ENCODE measurements at places on chromosomes 1 and 21.

DNA sequence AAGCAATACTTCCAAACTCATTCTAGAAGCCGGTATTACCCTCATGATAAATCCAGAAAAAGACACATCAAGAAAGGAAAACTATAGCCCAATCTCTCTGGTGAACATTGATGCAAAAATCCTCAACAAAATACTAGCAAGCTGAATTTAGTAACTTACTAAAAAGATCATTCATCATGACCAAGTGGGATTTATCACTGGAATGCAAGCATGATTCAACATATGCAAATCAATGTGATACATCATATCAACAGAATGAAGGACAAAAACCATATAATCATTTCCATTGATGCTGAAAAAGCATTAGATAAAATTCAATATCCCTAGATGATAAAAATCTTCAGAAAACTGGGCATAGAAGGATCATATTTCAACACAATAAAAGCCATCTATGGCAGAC, 402.9 kb downstream of the TGFB2 start:
- no peak for DNase-seq

- DNase-seq, result peak; percentile 85
These were observed 2.7 kb upstream of the KCNJ9 start for GRCh38 chr1:160078512-160079195.

- no peak for DNase-seq
These were observed 297.9 kb upstream of the GREM2 start for GRCh38 chr1:240909701-240910457.

GRCh38 chr21:43276811-43277210, 108.0 kb downstream of the CRYAA start:
- DNase-seq, result no peak

DNA sequence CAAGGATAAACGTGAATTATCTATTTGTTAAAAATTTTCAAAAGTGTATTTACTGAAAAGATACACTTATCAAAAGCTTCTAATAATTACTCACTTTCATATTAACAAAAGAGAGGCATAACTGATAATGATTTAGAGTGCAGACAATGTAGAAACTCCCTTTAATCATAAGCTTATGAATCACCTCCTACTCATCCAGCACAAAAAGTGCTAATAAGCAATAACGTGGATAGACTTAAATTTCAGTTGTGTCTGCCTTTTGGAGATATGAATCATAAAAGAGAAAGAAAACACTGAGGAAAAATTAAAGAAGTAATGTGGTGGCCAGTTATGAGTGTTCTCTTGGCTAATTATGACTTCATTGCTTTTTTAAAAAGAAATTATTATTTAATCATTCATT, 827.6 kb upstream of the B3GALT2 start:
- no peak for DNase-seq

- DNase-seq, result no peak
These were observed 3.5 kb downstream of the MOB3C start for GRCh38 chr1:46612937-46613660.

GRCh38 chr1:23701996-23702395, 10.4 kb downstream of the RPL11 start:
- no peak for DNase-seq

GRCh38 chr21:37793660-37794059, 122.6 kb downstream of the KCNJ6 start:
- DNase-seq, result no peak

- DNase-seq, result no peak
These were observed 9.2 kb downstream of the ADPRS start for GRCh38 chr1:36097693-36098585.

GRCh38 chr1:51653127-51653526, 36.2 kb downstream of the OSBPL9 start:
- DNase-seq, result no peak

DNA sequence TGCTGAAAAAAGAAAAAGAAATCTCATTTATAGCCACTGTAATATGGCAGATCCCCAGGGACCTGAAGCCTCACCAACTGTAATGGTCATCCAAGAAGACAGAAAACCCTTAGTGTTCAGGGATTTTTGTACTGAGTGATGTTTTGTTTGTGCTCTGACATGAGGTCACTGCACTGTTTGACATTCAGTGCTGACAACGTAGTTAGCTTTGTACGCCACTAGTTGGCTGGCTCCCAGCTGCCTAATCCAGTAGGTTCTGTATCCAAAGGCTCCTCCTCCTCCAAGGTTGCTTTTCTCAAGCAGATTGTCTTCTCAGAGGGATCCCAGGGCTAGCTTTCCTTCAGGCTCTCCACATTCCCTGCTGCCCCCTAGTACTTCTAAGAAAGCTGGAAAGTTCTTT, 9.5 kb upstream of the YRDC start:
- DNase-seq, result peak; percentile 83

GRCh38 chr1:17498214-17498613, 41.3 kb upstream of the ARHGEF10L start:
- DNase-seq, result no peak

DNA sequence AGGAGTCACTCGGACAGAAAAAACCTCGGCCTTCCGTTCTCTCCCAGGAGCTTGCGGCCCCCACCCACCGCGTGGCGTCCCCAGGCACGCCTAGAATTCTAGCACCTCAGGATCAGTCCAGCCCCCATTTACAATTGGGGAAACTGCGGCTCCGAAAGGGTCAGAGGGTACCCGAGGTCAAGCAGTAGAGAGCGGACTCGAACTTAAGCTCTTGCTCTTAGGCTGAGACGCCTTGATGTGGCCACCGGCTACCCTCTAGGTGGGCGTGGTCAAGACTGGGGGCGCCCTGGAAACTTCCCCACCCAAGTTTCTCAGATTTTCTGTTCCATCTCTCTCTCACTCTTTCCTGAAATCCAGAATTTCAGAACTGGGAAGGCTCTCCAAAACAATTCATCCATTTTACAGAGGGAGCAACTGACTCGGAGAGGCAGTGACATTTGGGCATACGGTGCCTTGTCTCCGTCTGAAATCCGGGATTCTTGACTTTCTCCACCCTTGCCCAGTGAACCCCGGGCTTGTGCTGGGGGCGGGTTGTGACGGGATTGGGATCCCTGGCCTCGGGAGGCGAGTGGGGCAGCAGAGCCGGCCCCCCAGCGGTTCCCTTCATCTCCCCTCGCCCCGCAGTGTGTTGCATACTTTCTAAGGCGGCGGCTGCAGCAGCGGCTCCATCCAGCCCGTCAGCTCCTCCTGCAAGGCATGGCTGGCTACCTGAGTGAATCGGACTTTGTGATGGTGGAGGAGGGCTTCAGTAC, 777 bp downstream of the AZIN2 start:
- no peak for DNase-seq

GRCh38 chr1:173205146-173206051, 1.7 kb downstream of the TNFSF4 start:
- DNase-seq, result no peak

GRCh38 chr1:225877580-225877979, 4.6 kb downstream of the TMEM63A start:
- peak; percentile 79 for DNase-seq

DNA sequence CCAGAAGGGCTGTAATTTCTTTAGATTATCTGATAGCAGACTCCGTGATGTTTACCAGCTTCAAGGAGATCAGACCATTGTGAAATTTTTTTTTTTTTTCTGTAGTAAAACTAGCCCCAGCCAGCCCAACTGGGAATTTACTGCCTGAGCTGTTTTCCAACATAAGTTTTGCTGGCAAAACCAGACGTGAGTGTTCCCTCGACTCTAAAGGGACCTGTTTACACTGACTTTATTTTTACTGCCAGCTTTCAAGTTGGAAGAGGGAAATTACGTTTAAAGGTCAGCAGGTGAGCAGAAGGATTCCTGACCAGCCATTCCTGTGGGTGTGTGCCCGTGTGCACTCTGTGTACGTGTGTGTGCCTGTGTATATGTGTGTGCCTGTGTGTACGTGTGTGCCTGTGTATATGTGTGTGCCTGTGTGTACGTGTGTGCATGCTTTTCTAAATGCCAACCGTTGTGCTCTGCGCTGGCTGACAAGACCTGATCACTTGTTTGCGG, 374 bp downstream of the MAB21L3 start:
- DNase-seq, result no peak

DNA sequence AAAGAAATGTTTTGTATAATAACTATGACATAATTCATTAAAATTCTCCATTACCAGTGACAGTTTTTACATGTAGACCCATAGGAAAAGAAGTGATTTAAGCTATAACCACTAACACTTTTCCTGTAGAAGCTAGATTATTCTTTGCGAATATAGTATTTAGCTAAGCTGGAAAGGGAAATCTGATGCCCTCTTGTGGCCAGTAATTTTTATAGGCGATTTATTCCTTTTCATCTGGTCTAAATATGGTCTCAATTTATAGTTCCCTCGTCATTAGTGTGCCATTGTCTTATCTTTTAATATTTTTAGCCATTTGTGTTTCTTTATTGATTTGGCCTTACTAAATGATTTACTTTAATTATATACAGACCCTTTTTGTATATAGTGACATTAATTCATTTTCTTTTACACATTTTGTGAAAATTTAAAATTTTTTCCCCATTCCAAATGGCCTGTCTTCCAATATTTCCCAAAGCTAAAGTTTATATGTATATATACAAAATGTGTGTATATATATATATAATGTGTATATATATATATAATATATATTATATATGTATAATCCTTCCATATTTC, 26.7 kb downstream of the BTG3 start:
- no peak for DNase-seq

DNA sequence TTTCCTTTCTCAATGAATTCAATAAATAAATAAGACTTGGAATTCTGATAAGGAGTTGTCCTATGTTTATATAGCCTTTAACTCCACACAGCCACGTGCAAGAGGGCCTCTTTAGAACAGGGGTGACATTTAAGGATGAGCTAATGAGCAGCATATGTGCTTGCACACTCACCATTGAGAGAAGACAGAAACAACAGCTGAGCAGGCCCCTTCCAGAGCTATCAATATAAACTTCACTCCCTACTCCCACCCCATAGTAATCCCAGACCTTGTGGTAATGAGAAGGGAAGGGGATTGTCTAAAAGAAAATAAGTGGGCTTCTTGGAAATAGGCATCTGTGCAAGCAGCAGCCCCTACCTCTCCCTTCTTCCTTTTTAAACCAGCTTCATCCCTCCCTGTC, 176.0 kb downstream of the SEC16B start:
- DNase-seq, result no peak

- DNase-seq, result no peak
These were observed 43.8 kb upstream of the RASAL2 start for GRCh38 chr1:178050084-178050483.

GRCh38 chr1:161096530-161096929, 1.6 kb upstream of the KLHDC9 start:
- no peak for DNase-seq

GRCh38 chr1:79920960-79921669, 914.6 kb upstream of the ADGRL4 start:
- no peak for DNase-seq

DNA sequence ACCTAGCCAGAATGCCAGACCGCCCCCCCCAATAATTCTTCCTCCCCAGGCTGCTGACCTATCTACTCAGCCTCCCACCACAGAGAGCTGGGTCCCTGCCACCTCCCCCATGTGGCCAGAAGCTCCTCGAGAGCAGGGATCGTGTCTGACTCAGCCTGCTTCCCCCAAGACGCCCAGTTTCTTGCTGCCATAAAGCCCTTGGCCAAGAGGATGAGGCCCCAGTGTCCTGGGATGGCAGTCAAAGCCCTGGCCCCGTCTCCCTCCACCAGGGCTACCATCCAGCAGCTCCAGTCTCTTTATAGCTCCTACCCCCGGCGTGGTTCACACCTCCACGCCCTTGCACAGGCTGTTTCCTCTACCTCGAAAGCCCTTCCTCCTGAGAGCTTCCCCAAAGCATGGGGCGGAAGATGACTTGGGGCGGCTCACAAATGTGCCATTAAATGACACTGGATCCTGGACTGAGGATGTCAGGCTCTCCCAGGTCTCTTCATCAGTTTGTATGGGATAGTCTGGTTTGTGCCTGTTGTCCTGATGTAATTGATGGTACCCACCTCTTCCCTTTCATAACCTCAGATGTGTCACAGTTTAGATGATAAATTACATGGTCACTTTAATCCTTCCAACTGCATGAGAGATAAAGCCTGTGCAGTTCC, 13.2 kb downstream of the ADGRB2 start:
- DNase-seq, result no peak

GRCh38 chr1:245698860-245699259, 544.1 kb downstream of the KIF26B start:
- DNase-seq, result no peak

DNA sequence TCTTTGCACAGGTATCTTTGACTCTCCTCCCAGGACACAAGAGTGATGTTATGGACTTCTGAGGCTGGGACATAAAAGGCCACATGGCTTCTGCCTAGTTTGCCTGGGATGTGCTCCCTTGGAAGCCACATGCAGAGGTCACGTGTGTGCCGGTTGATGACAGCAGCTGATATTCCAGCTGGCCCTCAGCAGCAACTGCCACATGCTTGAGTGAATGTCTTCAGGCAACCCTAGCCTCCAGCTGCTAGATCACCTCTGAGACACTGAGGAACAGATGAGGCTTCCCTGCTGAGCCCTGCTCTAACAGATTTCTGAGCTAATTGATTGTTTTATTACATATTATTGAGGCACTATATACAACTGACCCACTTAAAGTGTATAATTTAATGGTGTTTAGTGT, 11.6 kb upstream of the AKR7A3 start:
- no peak for DNase-seq

DNA sequence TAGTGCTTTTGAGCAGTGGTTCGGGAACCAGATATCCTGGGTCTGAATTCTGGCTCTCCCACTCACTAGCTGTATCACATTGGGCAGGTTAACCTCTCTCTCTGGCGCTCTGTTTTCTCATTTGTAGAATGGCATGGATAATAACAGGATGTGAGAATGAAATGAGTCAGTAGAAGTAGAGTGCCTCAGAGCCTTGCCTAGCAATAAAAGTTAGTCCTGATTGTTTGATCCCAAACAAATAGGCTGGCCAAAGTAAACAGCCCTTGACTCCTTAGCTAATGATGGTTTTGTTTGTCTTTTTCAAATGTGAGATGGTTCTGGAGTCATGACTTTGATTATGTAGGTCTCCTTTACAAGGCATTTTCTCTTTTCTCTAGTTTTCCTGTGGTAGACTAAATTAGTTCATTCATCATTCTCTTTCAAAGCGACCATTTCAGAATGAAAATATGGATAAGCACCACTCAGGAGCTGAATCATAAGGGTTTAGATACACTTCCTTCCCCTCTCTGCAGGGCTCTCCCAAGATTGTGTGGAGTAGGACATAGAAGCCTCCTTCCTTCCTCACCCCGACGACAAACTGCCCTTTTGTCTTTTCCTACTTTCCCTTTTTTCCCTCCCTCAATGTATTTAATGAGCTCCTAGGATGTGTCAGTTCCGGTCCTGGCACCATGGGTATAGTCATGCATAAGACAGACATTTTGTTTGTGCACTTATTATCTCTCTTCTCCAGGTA, 23.1 kb downstream of the KIAA0040 start:
- DNase-seq, result no peak

GRCh38 chr1:10564063-10564462, 89.3 kb downstream of the PEX14 start:
- no peak for DNase-seq

DNA sequence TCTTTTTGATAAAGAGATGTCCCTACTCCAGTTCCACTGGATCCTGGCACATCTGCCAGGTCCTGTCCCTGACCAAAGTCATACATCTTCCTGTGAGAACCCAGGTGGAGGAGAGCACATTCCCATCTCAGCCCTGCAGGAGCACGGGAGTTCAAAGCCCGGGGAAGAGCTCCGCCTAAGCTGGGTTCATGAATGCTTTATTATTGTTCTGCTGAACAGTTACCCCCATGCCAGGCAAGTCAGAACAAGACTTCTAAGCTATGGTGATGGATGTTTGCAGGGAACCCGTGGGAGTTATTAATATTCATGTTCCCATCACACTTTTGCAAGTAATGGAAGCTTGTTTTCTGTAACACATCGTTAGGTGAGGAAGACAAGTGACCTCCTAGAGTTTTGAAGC, 62.9 kb downstream of the SEC16B start:
- DNase-seq, result peak; percentile 14

Data from head of caudate nucleus (tissue), 42 donors.